Heart right ventricle (tissue), 16 donors: ENCODE measurements at places on chromosomes 1 and 21. TPM values are rescaled to one million over a fixed set of nuclear protein-coding genes. Genes with fewer than 3 reads are reported as not detected.

The CD1E gene
- 0.17 TPM for total RNA-seq

The PLPPR4 gene
- total RNA-seq, result 0.47 TPM

The IGSF9 gene
- total RNA-seq, result not detected

The SNX27 gene
- 31.3 TPM for total RNA-seq

The H3-3A gene
- 374 TPM for total RNA-seq

DNA sequence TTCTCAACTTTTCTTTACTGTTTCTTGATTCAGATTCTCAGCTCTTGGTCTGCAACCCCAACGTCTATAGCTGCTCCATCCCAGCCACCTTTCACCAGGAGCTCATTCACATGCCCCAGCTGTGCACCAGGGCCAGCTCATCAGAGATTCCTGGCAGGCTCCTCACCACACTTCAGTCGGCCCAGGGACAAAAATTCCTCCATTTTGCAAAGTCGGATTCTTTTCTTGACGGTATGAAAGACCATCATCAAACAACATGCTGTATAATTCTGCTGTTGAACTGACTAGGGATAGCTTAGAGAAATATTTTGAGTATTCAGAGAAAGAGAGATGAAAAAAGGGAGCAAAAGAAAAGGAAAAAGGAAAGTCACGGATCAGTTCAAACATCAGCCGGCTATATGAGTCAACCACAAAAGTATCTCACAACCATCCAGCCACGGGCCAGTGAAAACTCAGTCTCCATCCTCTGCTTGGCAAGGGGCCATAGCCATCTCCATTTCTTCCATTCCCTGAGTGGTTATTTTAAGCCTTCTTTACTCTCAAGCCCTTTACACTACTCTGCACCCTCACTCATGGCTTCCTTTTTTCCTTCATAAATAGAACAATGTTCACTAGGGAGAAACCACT lies 14.1 kb downstream of the DNASE2B start:
- DNase-seq, result no peak
- no peaks in the 10 kb centered on the region for H3K36me3 ChIP-seq
- H3K27me3 ChIP-seq, result no peaks in the 10 kb centered on the region
- peaks cover 4% of the 10 kb centered on the region for H3K4me1 ChIP-seq
- H3K27ac ChIP-seq, result no peak overlapping the region
- no peak overlapping the region for H3K4me3 ChIP-seq

DNA sequence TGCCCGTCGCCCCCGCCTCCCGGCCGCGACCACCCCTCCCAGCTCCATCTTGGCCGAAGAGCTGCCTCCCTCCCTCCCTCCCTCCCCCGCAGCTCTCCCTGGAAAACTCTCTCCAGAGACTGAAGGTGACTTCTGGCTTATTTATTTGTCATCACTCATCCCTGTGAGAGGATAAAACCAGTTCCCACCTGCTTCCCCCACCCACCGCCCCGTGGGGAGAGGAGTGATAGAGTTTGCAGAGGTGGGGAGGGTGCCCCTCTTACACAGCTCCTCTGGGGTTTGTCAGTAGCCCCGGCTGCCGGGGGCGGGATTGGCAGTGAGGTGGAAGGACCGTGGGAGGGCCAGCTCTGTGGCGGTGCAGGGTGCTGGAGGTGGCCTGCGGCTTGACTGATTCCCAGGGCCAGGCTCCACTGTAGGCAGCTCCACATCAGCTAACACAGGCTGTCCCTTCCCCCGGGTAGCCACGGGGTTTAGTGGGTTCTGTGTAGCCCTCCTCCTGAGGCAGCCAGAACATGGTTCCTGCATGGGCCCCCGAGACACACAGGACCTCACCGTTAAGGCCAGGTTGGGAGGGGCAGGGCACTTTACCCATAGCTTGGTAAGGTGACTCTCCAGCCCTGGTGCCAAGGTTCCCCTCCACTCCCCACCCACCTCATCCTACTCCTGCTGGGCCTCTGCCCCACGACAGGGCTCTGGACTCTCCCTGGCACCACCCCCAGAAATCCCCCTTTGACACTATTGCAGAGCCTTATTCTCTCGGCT lies 62.2 kb downstream of the ELK4 start:
- no peaks in the 10 kb centered on the region for H3K4me1 ChIP-seq
- H3K36me3 ChIP-seq, result no peaks in the 10 kb centered on the region
- peak overlapping the region; percentile 50 for H3K4me3 ChIP-seq
- DNase-seq, result no peak
- H3K27me3 ChIP-seq, result peaks cover 64% of the 10 kb centered on the region

DNA sequence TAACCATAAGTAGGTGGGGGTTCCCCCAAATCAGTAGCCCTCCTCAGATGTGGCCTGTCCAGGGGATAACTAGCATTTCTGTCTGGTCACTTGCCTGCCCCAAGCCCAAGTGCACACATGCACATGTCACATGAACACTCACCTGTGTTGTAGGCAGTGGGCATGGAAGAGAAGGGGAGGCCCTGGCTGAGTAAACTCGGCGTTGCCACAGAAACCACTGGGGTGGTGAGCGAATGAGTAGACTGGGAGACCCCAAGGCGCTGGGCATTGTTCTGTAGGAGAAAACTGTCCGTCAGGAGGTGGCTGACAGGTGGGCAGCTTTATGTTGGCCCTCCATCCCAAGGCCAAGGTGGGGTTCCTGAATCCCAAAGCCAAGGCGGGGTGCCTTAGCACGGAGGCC lies 25.6 kb downstream of the MEF2D start:
- no peaks in the 10 kb centered on the region for H3K27me3 ChIP-seq
- H3K4me3 ChIP-seq, result no peak overlapping the region
- H3K27ac ChIP-seq, result peak overlapping the region; percentile 86
- H3K4me1 ChIP-seq, result peaks cover 96% of the 10 kb centered on the region
- H3K36me3 ChIP-seq, result peaks cover 77% of the 10 kb centered on the region

DNA sequence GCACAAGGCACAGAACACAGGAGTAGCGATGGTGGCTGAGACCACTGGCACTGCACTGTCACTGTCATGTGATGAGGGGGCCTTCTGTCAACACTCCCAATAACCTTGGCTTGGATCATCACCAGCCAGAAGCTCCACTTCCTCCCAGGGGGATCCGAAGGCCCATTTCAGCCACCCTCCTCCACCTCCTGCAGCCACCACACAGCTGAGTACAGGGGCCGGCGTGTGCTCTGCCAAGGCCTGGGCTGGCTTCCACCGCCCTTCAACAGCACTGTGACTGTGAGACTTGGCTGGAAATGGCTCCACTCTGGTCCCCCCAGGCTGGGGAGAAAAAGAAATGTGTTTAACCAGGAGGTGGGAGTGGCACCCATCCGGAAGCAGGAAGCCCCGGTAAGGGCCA lies 9.9 kb upstream of the NADK start:
- no peak overlapping the region for H3K27ac ChIP-seq
- no peaks in the 10 kb centered on the region for H3K27me3 ChIP-seq
- peaks cover 15% of the 10 kb centered on the region for H3K36me3 ChIP-seq
- peak; percentile 41 for DNase-seq
- peaks cover 15% of the 10 kb centered on the region for H3K4me1 ChIP-seq
- H3K4me3 ChIP-seq, result no peak overlapping the region

DNA sequence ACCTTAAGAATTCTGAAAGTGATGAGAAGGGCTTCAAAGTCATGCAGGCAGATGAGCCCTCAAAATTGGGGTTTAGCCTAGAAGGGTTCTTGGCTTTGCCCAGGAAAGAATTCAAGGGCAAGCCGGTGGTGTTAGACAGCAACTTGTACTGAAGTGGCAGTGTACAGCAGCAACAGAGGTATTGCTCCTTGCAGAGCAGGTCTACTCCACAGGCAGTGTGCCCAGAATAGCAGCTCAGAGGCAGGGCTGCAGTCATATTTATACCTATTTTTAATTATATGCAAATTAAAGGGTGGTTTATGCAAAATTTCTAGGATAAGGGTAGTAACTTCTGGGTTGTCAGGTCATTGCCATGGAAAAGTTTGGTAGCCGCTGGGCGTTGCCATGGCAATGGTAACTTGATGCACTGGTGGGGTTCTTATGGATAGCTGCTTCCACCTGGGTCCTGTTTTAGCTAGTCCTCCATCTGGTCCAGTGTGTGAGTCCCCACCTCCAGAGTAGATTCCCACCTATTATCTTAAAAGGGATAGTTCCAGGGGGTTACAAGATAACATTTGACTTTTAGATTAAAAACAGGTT lies 57.9 kb upstream of the CR2 start:
- DNase-seq, result no peak
- no peaks in the 10 kb centered on the region for H3K4me1 ChIP-seq
- no peaks in the 10 kb centered on the region for H3K27me3 ChIP-seq
- no peak overlapping the region for H3K27ac ChIP-seq
- no peaks in the 10 kb centered on the region for H3K36me3 ChIP-seq

DNA sequence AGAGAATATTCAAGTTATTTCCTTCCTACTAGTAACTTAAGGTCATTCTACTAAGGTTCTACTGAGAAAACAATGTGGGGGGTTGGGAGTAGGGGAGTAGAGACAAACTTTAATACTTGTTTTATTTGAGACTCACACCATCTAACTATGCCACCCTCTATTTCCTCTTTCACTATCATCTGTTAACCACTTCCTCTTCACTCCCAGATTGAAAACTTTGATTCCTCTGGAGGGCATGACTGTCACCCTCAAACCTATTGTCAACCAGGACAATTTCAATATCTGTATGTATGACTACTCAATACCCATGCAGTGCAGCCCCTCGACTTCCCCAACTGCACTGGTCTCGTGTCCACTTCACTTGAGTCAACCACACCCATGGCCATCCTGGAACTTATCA lies 165.6 kb upstream of the POGK start:
- no peaks in the 10 kb centered on the region for H3K4me1 ChIP-seq
- no peaks in the 10 kb centered on the region for H3K36me3 ChIP-seq
- H3K27me3 ChIP-seq, result no peaks in the 10 kb centered on the region
- H3K4me3 ChIP-seq, result no peak overlapping the region
- H3K27ac ChIP-seq, result no peak overlapping the region

DNA sequence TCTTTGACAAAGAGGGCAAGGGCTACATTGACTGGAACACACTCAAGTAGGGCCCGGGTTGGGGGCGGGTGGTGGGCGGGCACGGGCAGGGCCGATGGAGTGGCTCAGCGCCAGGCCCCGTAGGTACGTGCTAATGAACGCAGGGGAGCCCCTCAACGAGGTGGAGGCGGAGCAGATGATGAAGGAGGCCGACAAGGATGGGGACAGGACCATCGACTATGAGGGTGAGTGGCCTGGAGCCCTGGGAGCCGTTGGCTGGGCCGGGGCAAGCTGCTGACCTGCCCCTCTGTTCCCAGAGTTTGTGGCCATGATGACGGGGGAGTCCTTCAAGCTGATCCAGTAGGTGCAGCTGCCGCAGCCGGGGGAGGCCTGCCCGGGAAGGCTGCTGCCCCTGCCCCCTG lies 1.8 kb downstream of the CALML6 start:
- H3K27me3 ChIP-seq, result no peaks in the 10 kb centered on the region
- H3K4me1 ChIP-seq, result peaks cover 19% of the 10 kb centered on the region
- H3K27ac ChIP-seq, result no peak overlapping the region
- H3K36me3 ChIP-seq, result no peaks in the 10 kb centered on the region

DNA sequence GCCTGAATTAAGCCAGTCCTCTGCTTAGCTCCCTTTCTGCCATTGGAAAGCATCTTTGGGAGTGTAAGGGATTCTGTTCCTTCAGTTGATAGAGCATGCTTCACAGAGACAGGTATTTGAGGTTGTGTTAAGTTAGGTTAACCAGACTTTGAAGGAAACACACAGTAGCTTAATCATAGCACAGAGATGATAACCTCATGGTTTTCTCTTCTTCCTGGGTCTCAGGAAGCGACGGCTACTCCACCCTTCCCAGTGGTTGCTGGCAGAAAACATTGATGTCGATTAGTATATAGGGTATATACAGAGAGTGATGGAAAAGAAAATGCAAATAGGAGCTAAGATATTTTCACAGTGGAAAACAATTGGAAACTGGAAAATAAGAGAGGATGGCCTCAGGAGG lies 42.0 kb downstream of the S1PR1 start:
- peaks cover 3% of the 10 kb centered on the region for H3K4me1 ChIP-seq
- no peak overlapping the region for H3K27ac ChIP-seq
- H3K27me3 ChIP-seq, result no peaks in the 10 kb centered on the region
- H3K36me3 ChIP-seq, result no peaks in the 10 kb centered on the region

DNA sequence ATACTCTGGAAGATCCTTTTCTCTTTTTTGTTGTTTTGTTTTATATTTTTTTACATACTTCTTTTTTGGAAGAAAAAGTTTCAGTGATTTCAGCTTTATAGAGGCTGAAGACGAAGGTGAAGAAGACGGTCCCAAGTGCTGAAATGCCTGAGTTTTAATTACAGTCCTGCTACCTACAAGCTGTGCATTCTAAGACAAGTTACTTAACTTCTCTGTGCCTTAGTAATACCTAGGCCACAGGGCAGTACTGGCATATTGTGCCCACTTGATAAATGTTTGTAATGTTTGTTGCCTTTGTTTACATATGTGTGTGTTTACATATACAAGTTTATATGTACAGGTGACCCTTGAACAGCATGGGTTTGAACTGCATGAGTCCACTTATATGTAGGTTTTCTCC lies 56.3 kb upstream of the ANGPTL3 start:
- H3K27ac ChIP-seq, result no peak overlapping the region
- no peaks in the 10 kb centered on the region for H3K27me3 ChIP-seq
- peaks cover 76% of the 10 kb centered on the region for H3K36me3 ChIP-seq
- no peaks in the 10 kb centered on the region for H3K4me1 ChIP-seq
- no peak for DNase-seq

- no peaks in the 10 kb centered on the region for H3K27me3 ChIP-seq
- H3K36me3 ChIP-seq, result no peaks in the 10 kb centered on the region
- no peak overlapping the region for H3K4me3 ChIP-seq
- H3K4me1 ChIP-seq, result peaks cover 58% of the 10 kb centered on the region
Measured at GRCh38 chr1:9317591-9318417, 25.1 kb downstream of the SPSB1 start.

GRCh38 chr1:2132222-2133038 lies 62.1 kb downstream of the FAAP20 start:
- peak overlapping the region; percentile 58 for H3K4me3 ChIP-seq
- H3K27ac ChIP-seq, result peak overlapping the region; percentile 96
- no peaks in the 10 kb centered on the region for H3K36me3 ChIP-seq
- H3K4me1 ChIP-seq, result peaks cover 29% of the 10 kb centered on the region

GRCh38 chr1:238485912-238486209 lies 595.1 kb upstream of the ZP4 start:
- no peak overlapping the region for H3K4me3 ChIP-seq
- no peaks in the 10 kb centered on the region for H3K4me1 ChIP-seq
- no peak overlapping the region for H3K27ac ChIP-seq
- DNase-seq, result no peak
- H3K36me3 ChIP-seq, result no peaks in the 10 kb centered on the region

- no peak overlapping the region for H3K27ac ChIP-seq
- H3K27me3 ChIP-seq, result peaks cover 8% of the 10 kb centered on the region
- peaks cover 13% of the 10 kb centered on the region for H3K4me1 ChIP-seq
- DNase-seq, result no peak
- H3K4me3 ChIP-seq, result no peak overlapping the region
- H3K36me3 ChIP-seq, result no peaks in the 10 kb centered on the region
Measured at GRCh38 chr1:43270421-43271095, 775 bp downstream of the TMEM125 start.

DNA sequence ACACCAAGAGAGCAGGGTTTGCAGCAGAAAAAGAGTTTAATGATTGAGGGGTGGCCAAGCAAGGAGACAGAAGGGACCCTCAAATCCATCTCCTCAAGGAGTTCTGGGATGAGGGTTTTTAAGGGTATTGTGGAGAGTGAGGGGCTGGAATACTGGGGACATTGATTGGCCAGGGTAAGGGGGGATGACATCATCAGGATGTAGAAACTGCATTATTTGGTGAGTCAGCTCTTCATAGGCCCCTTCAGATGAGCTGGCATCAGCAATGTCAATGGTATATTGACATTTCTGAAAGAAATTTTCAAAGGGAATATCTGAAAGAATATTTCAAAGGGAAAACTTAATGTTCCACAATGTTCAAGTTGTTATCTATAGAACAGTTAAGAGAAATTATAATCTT lies 168.1 kb upstream of the SNX7 start:
- DNase-seq, result no peak
- H3K36me3 ChIP-seq, result no peaks in the 10 kb centered on the region
- no peak overlapping the region for H3K27ac ChIP-seq
- no peaks in the 10 kb centered on the region for H3K27me3 ChIP-seq
- no peak overlapping the region for H3K4me3 ChIP-seq
